ENCODE measurements at places on chromosomes 7 and 10.
A peak's percentile ranks its signal among the peaks of the same experiment; 100 is the strongest.

GRCh38 chr7:80775897-80776296 lies 137.5 kb downstream of the CD36 start:
- DNase-seq, result no peak

- DNase-seq, result no peak
Measured at GRCh38 chr7:81004098-81004497, 85.2 kb upstream of the SEMA3C start.

DNA sequence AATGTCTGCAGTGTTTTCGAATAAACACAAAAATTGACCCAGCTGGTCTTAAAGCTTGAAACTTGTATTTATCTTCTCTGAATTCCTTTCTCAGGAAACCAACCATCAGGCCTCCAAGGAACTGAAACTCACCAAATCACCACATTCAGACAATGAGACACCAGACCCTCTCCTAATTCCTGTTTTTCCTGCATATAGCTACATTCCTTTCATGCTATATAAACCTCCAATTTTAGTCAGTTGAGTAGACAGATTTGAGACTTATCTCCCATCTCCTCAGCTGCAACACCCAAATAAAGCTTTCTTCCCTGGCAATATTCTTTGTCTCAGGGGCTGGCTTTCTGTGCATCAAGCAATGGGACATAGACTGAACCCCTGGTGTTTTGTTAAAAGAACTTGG lies 317.0 kb downstream of the CACNA2D1 start:
- DNase-seq, result no peak

GRCh38 chr7:108459922-108460551 lies 3.8 kb upstream of the NRCAM start:
- no peak for DNase-seq

GRCh38 chr7:103325744-103326143 lies 18.8 kb downstream of the DNAJC2 start:
- no peak for DNase-seq

GRCh38 chr7:32942415-32943251 lies 14.6 kb upstream of the FKBP9 start:
- peak; percentile 55 for DNase-seq

- DNase-seq, result no peak
Measured at GRCh38 chr7:106488465-106488864, 172.5 kb downstream of the CCDC71L start.

- DNase-seq, result no peak
Measured at GRCh38 chr7:65972976-65973375, 9.0 kb downstream of the GUSB start.
